ENCODE measurements at places on chromosomes 7 and 10.
A peak's percentile ranks its signal among the peaks of the same experiment; 100 is the strongest.

DNA sequence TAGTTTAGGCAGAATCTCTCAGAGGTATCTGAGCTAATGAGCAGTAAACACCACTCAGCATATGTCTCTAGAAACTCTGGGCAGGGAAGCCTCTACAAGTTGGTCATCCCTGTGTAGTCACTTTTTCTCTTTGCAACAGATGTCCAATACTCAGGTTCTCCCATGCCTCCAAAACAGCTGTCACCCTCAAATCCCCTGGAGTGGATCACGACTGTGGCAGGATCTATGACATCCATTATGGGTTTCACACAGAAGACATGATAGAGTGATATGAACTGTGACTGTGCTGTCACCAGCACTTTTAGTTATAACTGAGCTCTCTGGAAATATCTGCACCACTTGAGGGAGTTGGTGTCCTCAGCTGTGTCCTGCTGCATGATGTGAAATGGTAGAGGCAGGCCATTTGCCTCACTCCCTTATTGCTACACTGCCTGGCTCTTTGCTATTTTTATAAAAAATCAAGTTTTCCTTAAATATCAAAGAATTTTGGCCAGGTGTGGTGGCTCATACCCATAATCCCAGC is 24.1 kb upstream of the ZNRF2 start:
- DNase-seq: no peak

- DNase-seq: peak; percentile 20
Observed at GRCh38 chr7:2523941-2524807, 4.6 kb downstream of the LFNG start.

- DNase-seq: no peak
Observed at GRCh38 chr10:66639371-66639770, 286.5 kb upstream of the LRRTM3 start.

GRCh38 chr10:18658271-18659124 is 733 bp upstream of the ARL5B start:
- DNase-seq: no peak

- DNase-seq: no peak
Observed at GRCh38 chr10:76440426-76440825, 1009.0 kb downstream of the LRMDA start.

Measured in amniotic stem cell (primary cell).